A549 treated with CORT108297 at 1 μM for 4 hours (cell line): ENCODE measurements at places on chromosomes 3 and 15. TPM values are rescaled to one million over a fixed set of nuclear protein-coding genes. Genes with fewer than 3 reads are reported as not detected.

SH3BP5 gene
- total RNA-seq = 20.2 to 22.1 TPM (median 20.3 TPM) in 5 replicates

GRM2 gene
- 0.01 to 0.05 TPM (median 0.03 TPM) in 4 of 5 replicates, not detected in the other for total RNA-seq

SQOR gene
- 70.1 to 75.4 TPM (median 73.4 TPM) in 5 replicates for total RNA-seq

ACP3 gene
- 0.02 to 0.14 TPM in 2 of 5 replicates, not detected in the others for total RNA-seq

POPDC2 gene
- 0.19 to 0.32 TPM (median 0.27 TPM) in 4 of 5 replicates, not detected in the other for total RNA-seq

PML gene
- total RNA-seq = 10.7 to 17.1 TPM (median 15.6 TPM) in 5 replicates

GUCA1C gene
- total RNA-seq = not detected in 5 replicates

SLC24A5 gene
- total RNA-seq = not detected in 5 replicates

CLRN1 gene
- not detected in 5 replicates for total RNA-seq

HESX1 gene
- 0.12 to 0.43 TPM (median 0.24 TPM) in 4 of 5 replicates, not detected in the other for total RNA-seq

ELL3 gene
- total RNA-seq = 1.3 to 2.5 TPM (median 1.8 TPM) in 5 replicates

LRRC58 gene
- total RNA-seq = 14.5 to 16.1 TPM (median 15.2 TPM) in 5 replicates

RASL12 gene
- total RNA-seq = 0.06 to 0.16 TPM (median 0.12 TPM) in 5 replicates

SLC9C1 gene
- not detected in 5 replicates for total RNA-seq

EOMES gene
- 0.95 to 1.6 TPM (median 1.1 TPM) in 5 replicates for total RNA-seq

ARPIN gene
- total RNA-seq = 10.3 to 13.7 TPM (median 12.1 TPM) in 5 replicates

CHL1 gene
- not detected in 5 replicates for total RNA-seq

LSMEM2 gene
- 0.09 TPM in 2 of 5 replicates, not detected in the others for total RNA-seq

UTS2B gene
- 0.05 to 0.16 TPM (median 0.08 TPM) in 5 replicates for total RNA-seq

SNTN gene
- total RNA-seq = not detected in 5 replicates

SHF gene
- 0.66 to 0.80 TPM (median 0.74 TPM) in 5 replicates for total RNA-seq

LSAMP gene
- total RNA-seq = 0.12 to 0.24 TPM (median 0.17 TPM) in 5 replicates

PLSCR4 gene
- total RNA-seq = 4.7 to 6.5 TPM (median 5.2 TPM) in 5 replicates

MPI gene
- total RNA-seq = 28.0 to 35.2 TPM (median 32.6 TPM) in 5 replicates

ADAMTS9 gene
- total RNA-seq = 0.48 to 0.92 TPM (median 0.51 TPM) in 5 replicates

GASK1A gene
- total RNA-seq = not detected in 5 replicates
